ENCODE measurements at places on chromosomes 5 and 9.

DNA sequence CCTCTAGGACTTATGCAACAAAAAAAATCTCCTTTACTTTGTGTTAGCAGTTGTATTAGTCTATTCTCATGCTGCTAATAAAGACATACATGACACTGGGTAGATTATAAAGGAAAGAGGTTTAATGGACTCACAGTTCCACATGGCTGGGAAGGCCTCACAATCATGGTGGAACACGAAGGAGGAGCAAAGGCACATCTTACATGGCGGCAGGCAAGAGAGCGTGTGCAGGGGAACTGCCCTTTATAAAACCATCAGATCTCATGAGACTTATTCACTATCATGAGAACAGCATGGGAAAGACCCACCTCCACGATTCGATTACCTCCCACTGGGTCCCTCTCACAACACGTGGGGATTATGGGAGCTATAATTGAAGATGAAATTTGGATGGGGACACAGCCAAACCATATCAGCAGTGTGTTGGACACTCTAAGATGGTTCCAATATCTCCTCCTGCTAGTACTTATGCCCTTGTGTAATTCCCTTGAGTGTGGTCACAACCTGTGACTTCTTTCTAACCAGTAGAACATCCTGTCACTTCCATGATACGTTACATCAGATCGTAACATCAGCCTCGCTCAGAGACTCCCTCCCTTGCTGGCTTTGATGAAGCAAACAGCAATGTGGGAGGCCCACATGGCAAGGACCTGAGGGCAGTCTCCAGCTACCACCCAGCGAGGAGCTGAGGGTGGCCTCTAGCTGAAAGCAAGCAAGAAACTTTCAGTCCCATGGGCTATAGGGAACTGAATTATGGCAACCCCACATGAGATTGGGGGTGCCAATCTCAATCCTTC lies 113.5 kb upstream of the PITX1 start:
- H3K27me3 ChIP-seq, result peaks cover 30% of the 10 kb centered on the region
- DNase-seq, result no peak
- H3K27ac ChIP-seq, result no peak overlapping the region
- no peaks in the 10 kb centered on the region for H3K4me1 ChIP-seq
- no peak overlapping the region for H3K4me3 ChIP-seq

- H3K36me3 ChIP-seq, result no peaks in the 10 kb centered on the region
- H3K4me1 ChIP-seq, result no peaks in the 10 kb centered on the region
- no peak for DNase-seq
Measured at GRCh38 chr9:73265876-73266275, 114.2 kb downstream of the ANXA1 start.

DNA sequence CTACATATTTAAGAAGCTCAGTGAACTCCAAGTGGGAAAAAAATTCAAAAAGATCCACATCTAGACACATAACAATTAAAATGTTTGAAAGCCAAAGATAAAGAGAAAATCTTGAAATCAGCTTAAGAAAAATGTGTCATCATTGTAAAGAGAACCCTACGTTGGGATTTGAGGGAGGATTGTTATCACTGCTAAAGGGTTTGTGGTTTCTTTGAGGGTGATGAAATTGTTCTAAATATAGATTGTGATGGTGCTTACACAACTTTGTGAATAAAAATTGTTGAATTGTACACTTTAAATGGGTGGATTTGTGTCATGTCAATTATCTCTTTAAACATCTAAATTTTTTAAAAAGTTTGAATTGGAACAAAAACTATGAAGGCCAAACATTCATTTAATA lies 92.2 kb upstream of the ADAMTS19 start:
- H3K36me3 ChIP-seq, result no peaks in the 10 kb centered on the region
- no peaks in the 10 kb centered on the region for H3K27me3 ChIP-seq
- no peak for DNase-seq
- H3K4me1 ChIP-seq, result no peaks in the 10 kb centered on the region

- no peak for DNase-seq
- no peaks in the 10 kb centered on the region for H3K27me3 ChIP-seq
- no peaks in the 10 kb centered on the region for H3K36me3 ChIP-seq
- no peaks in the 10 kb centered on the region for H3K4me1 ChIP-seq
Measured at GRCh38 chr9:78967596-78968217, 604.1 kb upstream of the TLE4 start.

GRCh38 chr9:33453286-33453860 lies 6.0 kb upstream of the AQP3 start:
- peaks cover 6% of the 10 kb centered on the region for H3K4me1 ChIP-seq
- H3K27me3 ChIP-seq, result no peaks in the 10 kb centered on the region
- H3K27ac ChIP-seq, result no peak overlapping the region
- H3K4me3 ChIP-seq, result no peak overlapping the region

GRCh38 chr5:71977311-71977710 lies 130.0 kb upstream of the MAP1B start:
- H3K27me3 ChIP-seq, result no peaks in the 10 kb centered on the region
- DNase-seq, result no peak
- peaks cover 24% of the 10 kb centered on the region for H3K4me1 ChIP-seq
- no peaks in the 10 kb centered on the region for H3K36me3 ChIP-seq
- H3K27ac ChIP-seq, result no peak overlapping the region

GRCh38 chr5:6483880-6484382 lies 35.3 kb downstream of the UBE2QL1 start:
- H3K27ac ChIP-seq, result no peak overlapping the region
- H3K4me3 ChIP-seq, result no peak overlapping the region
- no peak for DNase-seq

- H3K4me1 ChIP-seq, result peaks cover 26% of the 10 kb centered on the region
- no peak for DNase-seq
- H3K27me3 ChIP-seq, result no peaks in the 10 kb centered on the region
- no peak overlapping the region for H3K27ac ChIP-seq
- H3K4me3 ChIP-seq, result no peak overlapping the region
Measured at GRCh38 chr9:122978601-122979000, 37.8 kb downstream of the RABGAP1 start.

DNA sequence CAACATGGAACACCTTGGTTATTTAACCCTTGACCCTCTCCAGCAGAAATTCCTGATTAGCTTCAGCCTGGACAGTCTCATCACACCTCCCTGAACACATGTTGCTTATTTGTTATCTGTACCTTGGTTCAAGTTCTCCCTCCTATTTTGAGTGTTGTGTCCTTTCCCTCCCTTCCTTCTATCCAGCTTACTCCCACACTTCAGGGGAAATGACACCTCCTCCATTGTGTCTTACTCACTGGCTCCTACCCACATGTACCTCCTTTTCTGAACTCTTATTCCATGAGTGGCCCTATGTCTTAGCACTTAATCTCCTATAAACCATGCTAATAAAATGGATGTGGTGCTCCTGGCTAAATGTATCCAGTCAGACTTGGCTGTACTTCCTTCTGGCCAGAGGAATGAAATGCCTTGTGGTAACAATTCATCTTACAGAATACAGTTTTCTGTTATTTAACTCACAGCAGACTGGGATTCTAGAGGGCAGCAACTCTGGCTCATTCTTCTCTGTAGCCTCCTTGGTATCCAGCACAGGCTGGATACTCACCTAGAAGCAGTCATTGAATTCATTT lies 11.2 kb downstream of the LIX1 start:
- peaks cover 4% of the 10 kb centered on the region for H3K4me1 ChIP-seq
- no peak overlapping the region for H3K27ac ChIP-seq
- H3K36me3 ChIP-seq, result no peaks in the 10 kb centered on the region

- no peak overlapping the region for H3K4me3 ChIP-seq
- peaks cover 39% of the 10 kb centered on the region for H3K4me1 ChIP-seq
- DNase-seq, result no peak
- no peak overlapping the region for H3K27ac ChIP-seq
Measured at GRCh38 chr9:129221979-129222635, 44.0 kb upstream of the IER5L start.

GRCh38 chr5:96159043-96159442 lies 197.4 kb upstream of the ELL2 start:
- no peaks in the 10 kb centered on the region for H3K36me3 ChIP-seq
- H3K27ac ChIP-seq, result no peak overlapping the region
- H3K4me1 ChIP-seq, result no peaks in the 10 kb centered on the region
- H3K4me3 ChIP-seq, result no peak overlapping the region

DNA sequence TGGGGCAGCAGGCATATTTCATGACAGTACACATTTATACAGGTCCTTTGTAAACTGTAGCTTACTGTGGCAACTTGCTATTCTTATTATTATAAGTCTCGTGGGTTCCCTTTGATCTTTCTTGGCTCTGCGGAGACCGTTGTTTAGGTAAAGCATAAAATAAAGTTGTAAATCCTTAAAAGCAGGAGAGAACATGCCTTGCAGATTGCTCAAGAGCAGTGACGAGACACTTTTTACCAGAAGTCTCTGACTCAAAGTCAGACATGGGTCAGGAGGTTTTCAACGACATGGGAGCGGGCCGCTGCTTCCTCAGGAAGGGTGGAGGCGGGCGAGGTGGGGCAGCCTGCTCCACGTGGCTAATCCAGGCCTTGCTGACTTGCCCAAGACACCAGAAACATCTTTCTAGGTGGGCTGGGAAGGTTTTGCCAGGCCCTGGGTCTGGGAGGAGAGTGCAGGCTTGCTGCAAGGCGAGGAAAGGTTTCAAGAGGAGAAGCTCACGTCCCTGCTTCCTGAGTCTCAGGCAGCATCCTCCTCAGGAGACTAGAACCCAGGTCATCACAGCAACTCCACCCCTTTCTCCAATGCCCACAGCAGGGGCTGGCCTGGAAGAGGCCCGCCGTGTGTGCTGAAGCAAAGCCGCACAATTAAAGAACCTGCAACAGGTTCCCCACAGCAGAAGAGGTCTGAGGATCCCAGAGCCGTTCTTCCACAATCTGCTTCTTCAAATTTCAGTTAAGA lies 6.5 kb downstream of the TBC1D2 start:
- peaks cover 33% of the 10 kb centered on the region for H3K4me1 ChIP-seq
- no peak overlapping the region for H3K4me3 ChIP-seq
- H3K36me3 ChIP-seq, result no peaks in the 10 kb centered on the region
- no peaks in the 10 kb centered on the region for H3K27me3 ChIP-seq

GRCh38 chr9:114722081-114722621 lies 40.2 kb upstream of the TEX48 start:
- peaks cover 90% of the 10 kb centered on the region for H3K27me3 ChIP-seq
- H3K36me3 ChIP-seq, result no peaks in the 10 kb centered on the region
- no peak overlapping the region for H3K4me3 ChIP-seq
- no peaks in the 10 kb centered on the region for H3K4me1 ChIP-seq
- no peak overlapping the region for H3K27ac ChIP-seq

GRCh38 chr5:140141241-140141640 lies 15.5 kb downstream of the IGIP start:
- DNase-seq, result no peak
- no peak overlapping the region for H3K4me3 ChIP-seq
- peaks cover 45% of the 10 kb centered on the region for H3K4me1 ChIP-seq
- H3K27ac ChIP-seq, result peak overlapping the region; percentile 22
- no peaks in the 10 kb centered on the region for H3K36me3 ChIP-seq

DNA sequence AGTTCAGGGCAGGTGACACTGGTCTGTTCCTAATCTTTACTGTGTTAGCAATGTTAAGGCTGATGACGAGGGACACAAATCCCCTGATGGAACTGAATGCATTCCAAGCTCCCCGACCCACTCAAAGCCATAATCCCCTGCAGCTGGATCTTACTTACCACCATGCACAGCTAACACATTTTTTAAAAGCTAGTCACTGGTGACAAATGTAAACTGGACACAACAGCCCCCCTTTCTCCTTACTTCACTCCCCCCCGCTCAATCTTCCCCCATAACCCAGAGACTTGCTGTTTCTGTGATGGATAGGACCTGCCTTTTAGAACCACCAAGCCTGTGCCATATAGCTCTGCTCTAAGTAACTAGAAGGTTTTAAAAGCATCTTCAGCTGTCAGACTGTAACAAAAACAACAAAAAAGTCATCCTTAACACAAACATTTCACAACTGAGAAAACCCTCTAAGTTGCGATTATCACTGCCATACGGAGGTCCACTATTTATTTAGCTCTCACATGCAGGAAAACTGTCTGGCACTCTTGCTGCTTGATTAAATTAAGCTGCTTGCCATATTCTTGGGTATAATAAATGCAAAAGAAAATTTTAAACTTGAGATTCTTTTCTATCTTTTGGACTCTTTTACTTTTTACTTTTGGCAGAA lies 44.4 kb downstream of the BNC2 start:
- H3K27ac ChIP-seq, result no peak overlapping the region
- DNase-seq, result no peak
- peaks cover 52% of the 10 kb centered on the region for H3K27me3 ChIP-seq
- peaks cover 20% of the 10 kb centered on the region for H3K4me1 ChIP-seq
- H3K4me3 ChIP-seq, result no peak overlapping the region

GRCh38 chr5:94618029-94618492 lies 343 bp downstream of the KIAA0825 start:
- DNase-seq, result peak; percentile 56
- no peaks in the 10 kb centered on the region for H3K36me3 ChIP-seq
- H3K27me3 ChIP-seq, result no peaks in the 10 kb centered on the region

DNA sequence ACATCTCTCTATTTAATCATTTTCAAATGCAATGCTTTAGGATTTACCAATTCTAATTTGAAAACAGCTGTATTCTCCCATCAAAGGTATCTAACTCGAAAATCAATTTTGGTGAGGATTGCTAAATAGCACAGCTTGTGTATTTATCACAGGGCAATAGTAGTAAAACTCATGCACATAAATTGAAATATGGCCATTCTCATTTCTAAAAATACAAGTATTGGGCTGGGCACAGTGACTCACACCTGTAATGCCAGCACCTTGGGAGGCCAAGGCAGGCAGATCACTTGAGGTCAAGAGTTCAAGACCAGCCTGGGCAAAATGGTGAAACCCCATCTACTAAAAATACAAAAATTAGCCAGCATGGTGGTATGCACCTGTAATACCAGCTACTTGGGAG lies 164.8 kb upstream of the RASA1 start:
- no peak for DNase-seq
- no peak overlapping the region for H3K4me3 ChIP-seq
- no peaks in the 10 kb centered on the region for H3K27me3 ChIP-seq
- H3K27ac ChIP-seq, result no peak overlapping the region
- no peaks in the 10 kb centered on the region for H3K36me3 ChIP-seq

DNA sequence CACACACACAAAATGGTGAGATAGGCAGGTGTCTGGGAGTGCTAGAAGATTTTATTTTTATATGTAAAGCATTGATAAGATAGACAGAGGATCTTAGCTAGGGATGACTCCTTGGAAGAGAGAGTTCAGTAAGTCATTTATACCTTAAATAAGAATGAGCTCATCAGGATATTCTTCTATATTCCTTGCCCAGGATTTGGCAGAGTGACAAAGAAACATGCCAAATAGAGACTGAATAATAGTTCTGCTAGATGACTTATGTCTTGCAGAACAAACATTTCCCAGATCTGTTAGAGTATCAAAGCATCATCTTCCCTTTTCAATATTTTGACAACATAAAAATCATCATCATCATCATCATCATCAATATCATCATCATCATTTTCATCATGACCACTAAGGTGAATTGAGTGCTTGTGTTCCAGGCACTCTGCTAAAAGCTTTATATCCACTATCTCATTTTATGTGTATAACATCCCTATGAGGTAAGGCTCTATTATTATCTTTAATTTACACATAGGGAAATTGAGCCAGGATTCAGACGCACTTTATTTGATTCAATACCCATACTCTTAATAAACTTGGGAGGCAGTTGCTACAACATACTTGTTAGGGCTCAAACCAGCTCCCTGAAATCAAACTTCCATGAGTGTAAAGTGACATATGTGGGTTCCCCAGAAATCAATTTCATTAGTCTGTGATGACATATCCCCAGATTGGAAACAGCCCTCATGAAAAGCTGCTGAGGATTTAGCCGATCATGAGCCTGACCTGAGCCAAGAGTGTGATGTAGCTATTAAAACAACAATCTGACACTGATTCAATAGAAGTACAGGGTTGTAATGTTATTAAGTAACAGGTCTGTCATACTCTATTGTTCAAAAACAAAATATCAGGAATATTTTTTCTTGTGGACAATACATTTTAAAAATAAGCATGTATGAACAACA lies 176.3 kb upstream of the SEMA6A start:
- no peak for DNase-seq
- H3K27me3 ChIP-seq, result no peaks in the 10 kb centered on the region
- no peak overlapping the region for H3K27ac ChIP-seq

- DNase-seq, result no peak
- H3K4me3 ChIP-seq, result no peak overlapping the region
- no peaks in the 10 kb centered on the region for H3K4me1 ChIP-seq
- no peaks in the 10 kb centered on the region for H3K36me3 ChIP-seq
Measured at GRCh38 chr5:10520706-10521105, 43.2 kb upstream of the ANKRD33B start.

All from left ventricle myocardium inferior (tissue), 1 donor.